ENCODE measurements at places on chromosomes 4 and X.

- peak; percentile 8 for DNase-seq
Observed at GRCh38 chrX:51461053-51462044, 35.0 kb downstream of the NUDT11 start.

GRCh38 chr4:5638976-5639375, 69.4 kb downstream of the EVC2 start:
- DNase-seq, result no peak

DNA sequence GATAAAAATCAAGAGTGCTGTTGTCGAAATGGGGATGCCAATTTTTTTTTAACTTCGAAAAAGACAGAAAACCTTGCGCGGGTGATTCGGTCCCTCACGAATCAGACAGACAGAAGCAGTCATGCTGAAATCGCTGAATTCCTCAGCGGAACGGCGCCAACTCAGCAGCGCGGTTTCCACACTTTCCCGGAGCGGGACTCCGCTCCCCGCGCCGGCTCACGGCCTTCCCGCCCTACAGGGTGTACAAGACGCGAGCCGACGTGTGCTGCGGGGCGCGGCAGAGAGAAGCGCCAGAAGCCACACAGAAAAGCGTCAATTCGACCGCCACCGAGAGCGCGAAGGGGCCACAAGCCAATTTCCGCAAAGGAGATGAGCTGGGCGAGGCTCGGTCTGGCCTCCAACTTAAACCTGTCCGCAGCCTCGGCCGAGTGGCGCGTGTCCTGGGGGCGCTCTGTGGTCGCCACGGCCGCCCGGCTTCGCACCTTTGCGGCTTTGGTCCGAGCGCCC, 1.3 kb downstream of the NEXMIF start:
- no peak for DNase-seq

DNA sequence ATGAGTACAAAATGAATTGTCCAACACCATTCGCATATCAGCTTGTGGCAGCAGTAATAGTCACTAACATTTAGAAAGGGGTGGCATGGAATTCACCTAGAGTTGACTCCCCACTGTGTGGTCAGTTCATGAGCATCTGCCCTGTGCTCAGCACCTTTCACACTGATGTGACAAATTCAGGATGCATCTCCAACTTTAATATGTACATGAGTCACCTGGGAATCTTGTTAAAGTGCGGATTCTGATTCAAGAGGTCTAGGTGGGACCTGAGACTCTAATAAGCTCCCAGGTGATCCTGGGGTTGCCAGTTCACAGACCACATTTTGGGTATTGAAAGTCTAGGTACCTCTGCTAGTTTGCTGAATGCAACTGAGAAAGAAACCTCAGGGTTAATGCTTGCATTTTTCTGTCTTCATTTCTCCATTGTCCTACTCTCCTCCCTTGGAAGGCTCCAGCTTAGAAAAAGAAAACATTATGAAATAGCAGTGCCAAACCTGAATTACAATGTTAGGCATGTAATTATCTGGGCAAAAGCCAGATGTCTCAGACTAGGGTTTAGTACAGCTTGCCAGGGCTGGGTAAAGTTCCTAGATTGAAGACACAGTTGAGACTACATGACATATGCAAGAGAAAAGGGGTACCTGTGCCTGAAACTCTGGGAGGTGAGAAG, 32.7 kb downstream of the TMSB4X start:
- DNase-seq, result peak; percentile 35

DNA sequence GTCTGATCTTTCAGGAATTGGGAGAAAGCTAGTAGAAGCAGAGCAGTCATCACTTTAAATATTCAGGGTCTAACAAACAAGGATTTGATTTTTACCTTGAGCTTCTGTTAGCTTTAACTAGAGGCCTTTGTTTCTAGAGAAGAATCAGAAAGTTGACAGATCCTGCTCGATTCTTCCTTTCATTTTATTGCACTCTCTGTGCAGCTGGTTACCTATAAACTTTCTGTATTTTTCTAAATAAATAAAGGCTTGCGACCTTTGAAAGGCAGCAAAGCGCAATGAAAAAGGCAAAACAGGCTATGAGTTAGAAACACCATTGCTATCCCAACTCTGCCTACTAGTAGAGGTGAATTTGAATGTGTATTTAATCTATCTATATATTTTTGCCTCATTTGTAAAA, 101.4 kb upstream of the NPY2R start:
- no peak for DNase-seq

GRCh38 chr4:22668702-22669101, 24.0 kb upstream of the GBA3 start:
- DNase-seq, result no peak

GRCh38 chr4:113904877-113905276, 74.6 kb downstream of the ARSJ start:
- no peak for DNase-seq

DNA sequence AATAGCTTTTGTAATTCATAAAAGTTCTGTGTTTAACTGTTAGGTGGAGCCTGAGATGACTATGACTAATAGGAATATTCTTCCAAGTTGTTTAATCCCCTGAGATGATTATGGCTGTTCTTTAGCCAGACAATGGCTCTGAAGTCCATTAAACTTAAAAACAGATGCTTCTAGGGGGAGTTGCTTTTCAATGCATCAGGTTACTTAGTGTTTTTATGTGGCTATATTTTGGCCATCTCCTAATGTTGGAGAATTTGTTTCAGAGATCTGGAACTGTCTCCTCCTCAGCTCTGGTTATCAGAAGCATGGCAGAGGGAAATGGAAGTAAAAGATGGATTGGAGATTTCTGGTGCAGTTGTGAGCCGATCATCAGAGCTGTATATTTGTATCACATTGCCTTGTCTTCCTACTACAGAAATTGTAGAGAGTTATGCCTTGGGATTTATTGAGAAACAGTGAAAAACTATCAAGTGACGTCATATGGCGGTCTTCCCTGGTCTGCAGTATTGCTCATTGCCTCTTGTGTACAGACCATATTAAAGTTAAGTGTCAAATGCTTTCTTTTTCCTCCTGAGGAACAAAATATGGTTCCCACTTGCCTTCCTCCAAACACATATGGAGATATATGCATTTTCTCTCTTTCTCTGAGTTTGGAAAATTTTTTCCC, 29.8 kb downstream of the SGMS2 start:
- no peak for DNase-seq

DNA sequence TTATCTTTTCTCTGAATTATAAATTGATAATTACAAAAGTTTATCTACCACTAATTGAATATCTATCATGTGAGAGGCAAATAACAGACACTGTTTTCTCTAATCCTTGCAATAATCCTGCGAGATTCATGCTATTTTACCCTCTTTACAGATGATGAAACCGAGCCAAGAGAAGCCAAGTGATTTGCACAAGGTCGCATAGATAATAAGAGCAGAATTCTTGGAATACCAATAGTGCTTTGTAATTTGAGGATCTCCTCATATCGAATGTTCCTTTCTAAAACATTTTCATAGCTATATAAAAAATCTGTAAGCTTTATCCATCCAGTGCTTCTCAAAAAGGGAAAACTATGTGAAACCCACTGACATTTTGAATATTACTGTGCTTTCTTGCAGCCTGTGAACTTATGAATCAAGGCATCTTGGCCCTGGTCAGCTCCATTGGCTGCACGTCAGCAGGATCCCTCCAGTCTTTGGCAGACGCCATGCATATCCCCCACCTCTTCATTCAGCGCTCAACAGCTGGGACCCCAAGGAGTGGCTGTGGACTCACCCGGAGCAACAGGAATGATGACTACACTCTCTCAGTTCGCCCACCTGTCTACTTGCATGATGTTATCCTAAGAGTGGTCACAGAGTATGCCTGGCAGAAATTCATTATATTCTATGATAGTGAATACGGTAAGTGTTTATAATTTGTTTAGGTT, 743.8 kb upstream of the ATOH1 start:
- no peak for DNase-seq

DNA sequence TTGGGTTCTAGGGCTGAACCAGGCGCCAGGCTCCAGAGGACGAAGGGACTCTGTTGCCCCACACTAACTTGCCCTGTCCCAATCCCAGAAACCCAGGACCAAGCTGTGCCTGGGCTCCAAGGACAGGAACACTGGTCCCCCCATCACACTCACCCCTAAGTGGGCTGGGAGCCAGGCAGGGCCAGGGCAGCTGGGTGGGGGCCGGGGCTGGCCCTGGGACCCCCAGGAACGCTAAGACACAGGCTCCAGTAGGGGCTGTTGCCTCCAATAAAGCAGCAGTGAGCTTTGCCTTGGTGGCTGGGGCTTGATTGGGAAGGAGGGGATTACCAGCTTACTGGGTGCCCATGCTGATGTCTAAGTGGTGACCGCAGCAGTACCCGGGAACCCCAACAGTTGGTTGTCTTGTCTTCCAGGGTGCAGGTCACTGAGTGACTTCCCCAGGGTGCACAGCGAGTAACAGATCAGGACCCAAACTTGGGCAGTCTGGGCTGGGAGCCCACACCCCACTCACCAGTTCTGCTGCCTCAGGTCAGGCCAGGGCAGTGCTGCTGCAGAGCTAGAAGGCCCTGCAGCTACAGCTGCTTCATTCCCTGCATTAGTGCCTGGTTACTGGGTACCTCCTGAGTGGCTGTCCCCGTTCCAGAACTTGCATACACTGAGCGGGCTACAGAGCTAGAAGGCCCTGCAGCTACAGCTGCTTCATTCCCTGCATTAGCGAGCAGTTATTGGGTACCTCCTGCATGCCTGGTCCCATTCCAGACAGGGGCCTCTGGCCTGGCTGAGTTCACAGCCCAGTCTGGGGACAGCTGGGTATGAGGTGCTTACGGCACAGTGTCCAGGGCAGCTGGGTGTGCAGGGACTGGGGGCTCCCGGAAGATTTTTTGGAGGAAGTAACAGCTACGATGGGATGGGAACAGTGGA, 9.4 kb upstream of the ADD1 start:
- DNase-seq, result no peak

- peak; percentile 17 for DNase-seq
Observed at GRCh38 chrX:19225909-19226308, 103.6 kb upstream of the ADGRG2 start.

GRCh38 chr4:10006231-10006600, 15.1 kb downstream of the SLC2A9 start:
- no peak for DNase-seq

DNA sequence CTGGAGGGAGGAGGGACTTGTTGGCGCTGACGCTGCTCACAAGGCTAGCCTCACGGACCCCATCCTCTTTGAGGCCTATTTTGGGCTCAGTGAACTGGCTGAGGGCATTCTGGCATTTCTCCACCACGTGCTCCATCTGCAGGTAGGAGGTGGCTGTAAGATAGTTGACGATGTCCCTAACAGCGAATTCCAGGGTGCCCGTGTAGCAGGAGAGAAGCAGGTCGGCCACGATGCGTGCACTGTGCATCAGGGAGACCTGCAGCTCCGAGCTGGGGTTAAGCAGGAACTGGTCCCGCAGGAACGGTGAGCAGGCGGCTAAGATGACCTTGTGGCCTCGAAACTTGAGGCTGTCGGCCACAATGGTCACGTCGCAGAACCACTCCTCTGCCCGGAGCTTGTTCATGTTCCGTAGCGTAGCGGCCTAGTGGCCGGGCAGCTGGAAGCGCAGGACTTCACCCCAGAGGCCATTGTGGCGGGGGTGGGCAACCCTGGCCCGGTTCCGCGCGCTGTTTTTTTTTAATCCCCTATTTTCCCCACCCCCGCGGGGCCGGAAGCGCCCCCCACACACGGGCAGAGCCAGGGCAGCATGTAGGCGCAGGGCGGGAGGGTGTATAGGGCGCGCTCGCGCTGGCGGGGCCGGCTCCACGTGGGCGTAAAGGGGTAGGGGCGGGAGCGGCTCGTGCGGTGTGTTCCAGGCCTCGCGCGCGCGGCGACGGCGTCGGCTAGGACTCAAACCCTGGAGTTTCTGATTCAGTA, 73.2 kb downstream of the UBE2K start:
- DNase-seq, result no peak

- DNase-seq, result no peak
Observed at GRCh38 chr4:140875746-140876452, 119.7 kb upstream of the TBC1D9 start.

DNA sequence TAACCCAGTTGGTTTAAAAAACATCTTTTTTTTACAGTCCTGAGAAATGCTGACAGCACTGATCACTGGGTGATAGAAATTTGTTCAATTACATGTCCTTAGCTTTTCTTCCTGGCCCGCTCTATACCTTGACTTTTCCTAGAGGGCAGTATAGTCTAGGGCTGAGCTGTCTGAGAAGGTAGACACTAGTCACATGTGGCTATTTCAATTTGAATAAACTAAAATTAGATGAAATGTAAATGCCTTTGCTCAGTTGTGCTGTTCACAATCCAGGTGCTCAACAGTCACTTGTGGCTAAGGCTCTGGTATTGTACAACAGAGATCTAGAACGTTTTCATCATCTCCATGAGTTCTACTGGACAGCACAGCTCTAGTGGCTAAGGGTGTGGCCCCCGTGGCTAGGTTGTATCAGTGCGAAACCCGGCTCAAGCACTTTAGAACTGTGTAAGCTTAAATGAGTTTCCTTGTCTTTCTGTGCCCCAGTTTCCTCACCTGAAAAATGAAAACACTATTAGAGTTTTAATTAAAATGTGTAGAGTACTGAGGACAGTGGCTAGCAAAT, 111.6 kb upstream of the WDR17 start:
- DNase-seq, result peak; percentile 3

- no peak for DNase-seq
Observed at GRCh38 chr4:28759064-28759463, 1898.4 kb downstream of the STIM2 start.

- no peak for DNase-seq
Observed at GRCh38 chr4:123924536-123924935, 527.9 kb downstream of the SPRY1 start.

GRCh38 chr4:5469151-5469775, 239.1 kb downstream of the EVC2 start:
- DNase-seq, result no peak

DNA sequence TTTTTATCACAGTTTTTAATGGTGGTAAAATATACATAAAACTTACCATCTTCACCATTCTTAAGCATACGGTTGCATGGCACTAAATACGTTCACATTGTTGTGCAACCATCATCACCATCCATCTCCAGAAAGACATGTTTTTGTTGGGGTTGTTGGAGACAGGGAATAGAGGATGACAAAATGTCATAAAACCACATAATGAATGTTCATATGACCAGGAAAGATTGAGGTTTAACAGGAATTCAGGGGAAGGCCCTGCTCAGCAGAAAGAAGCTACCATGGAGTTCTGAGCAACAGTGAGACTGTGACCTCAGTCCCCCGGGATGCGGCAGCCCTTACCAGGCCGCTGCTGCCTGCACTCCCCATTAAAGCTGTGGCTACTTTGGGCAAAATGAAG, 63.9 kb upstream of the TRIM2 start:
- DNase-seq, result no peak

- DNase-seq, result no peak
Observed at GRCh38 chr4:158873795-158874401, 105.1 kb downstream of the FNIP2 start.

GRCh38 chr4:83837614-83838308, 301.9 kb downstream of the GPAT3 start:
- DNase-seq, result no peak
